ENCODE measurements at places on chromosomes 16 and 17. TPM values are rescaled to one million over a fixed set of nuclear protein-coding genes. Genes with fewer than 3 reads are reported as not detected.

- no peak for DNase-seq
Observed at GRCh38 chr17:37671028-37671823, 28.0 kb upstream of the DDX52 start.

Gene OR1A1
- 0.06 TPM for total RNA-seq

Gene CCT6B
- 56.5 TPM for total RNA-seq

Gene PERCC1
- total RNA-seq, result 0.31 TPM

- DNase-seq, result no peak
Observed at GRCh38 chr17:67863624-67864247, 38.4 kb downstream of the BPTF start.

- no peak for DNase-seq
Observed at GRCh38 chr16:85924675-85925074, 25.7 kb downstream of the IRF8 start.

GRCh38 chr16:11725457-11725856, 17.2 kb downstream of the TXNDC11 start:
- no peak for DNase-seq

DNA sequence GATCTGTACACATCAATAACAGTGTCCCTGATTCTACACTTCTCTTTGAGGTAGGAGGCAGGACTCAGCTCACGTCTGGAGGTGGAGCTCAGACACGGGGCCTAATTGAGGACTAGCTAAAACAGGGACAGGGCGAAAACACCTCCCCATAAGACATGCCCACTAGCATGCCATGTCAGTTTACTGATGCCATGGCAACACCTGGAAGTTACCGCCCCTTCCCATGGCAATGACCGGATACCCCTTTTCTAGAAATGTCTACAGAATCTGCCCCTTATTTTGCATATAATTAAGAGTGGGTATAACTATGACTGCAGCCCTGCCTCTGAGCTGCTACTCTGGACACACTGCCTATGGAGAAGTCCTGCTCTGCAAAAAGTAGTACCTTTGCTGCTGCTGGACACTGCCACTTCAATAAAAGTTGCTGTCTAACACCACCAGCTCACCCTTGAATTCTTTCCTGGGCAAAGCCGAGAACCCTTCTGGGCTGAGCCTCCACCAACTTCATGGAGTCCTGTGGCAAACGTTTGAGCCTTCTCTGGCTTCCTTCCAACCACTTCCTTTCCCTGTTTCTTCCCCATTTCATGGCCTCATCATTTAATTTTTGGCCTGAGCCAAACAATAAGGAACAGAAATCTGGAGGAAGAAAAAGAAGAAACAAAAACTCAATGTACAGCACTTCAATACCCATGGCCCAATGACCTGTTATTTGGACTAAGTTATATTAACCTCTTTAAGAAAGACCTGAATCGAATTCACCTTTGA, 21.0 kb downstream of the PHB1 start:
- no peak for DNase-seq

Data from testis (tissue), 5 donors.